ENCODE measurements at places on chromosomes 2 and 18.
A peak's percentile ranks its signal among the peaks of the same experiment; 100 is the strongest.

GRCh38 chr2:101467306-101467705 is 7.6 kb downstream of the RFX8 start:
- DNase-seq: no peak

DNA sequence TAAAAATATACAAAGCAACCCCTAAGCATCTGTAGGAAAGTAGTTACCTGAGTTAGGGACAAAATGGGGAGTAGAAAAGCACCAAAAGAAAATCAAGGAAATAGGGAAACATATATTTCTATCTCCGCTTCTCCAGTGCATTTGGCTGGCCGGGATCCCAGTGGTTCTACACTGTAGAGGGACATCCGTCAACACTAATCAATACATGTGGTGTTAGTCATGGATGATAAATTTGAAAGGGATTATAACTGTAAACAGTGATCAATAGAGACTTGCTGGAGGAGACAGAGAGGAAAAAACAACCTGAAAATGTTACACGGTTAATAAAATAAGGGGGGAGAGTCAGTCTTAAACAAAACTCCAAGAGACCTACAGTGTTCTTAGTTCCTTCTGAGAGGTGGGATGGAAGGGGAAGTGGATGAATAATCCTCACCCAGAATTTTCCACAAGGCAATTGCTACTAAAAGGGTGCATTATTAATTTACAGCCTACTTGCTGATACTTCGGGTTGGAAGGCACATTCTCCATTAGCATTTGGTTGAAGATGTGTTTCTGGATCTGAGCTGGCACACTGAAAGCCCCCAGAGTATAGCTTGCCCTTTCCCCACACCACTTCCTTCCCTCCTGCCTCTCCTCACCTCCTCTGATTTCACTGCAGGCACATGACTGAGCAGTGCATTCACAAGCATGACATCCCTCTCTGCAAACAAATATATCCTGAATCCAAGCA is 530.0 kb downstream of the BCL11A start:
- no peak for DNase-seq

DNA sequence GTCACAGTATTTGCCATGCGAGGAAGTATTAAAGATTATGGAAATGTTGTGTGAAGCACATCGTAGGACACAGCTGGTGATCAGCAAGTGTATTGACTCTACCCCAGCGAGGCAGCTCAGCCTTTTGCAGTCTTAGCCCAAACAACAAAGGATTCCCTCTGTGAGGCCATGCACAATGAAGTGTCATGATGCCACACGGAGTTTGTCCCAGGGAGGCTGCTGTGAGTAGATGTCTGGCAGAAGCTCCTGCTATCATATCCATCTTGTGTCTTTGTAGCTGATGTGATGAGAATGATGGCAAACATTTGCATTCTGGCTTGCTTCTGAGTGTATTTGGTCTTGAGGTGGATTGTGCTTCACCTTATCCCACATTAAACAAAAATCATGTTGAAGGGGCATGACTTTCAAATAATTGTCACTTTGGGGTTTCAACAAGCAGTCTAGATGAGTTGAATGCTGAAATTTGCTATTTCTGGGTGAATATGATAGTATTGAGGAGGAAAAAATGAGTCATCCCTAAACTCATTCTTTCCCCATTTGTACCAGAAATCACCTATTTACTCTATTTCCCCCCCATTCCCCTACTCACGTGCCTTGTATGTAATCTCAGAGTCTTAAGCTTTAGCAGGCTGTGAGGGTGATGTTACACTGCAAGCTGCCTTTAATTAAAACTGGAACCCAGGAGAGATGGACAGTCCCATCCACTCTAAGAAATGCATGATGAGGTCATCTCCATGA is 273.5 kb downstream of the RNF144A start:
- no peak for DNase-seq

DNA sequence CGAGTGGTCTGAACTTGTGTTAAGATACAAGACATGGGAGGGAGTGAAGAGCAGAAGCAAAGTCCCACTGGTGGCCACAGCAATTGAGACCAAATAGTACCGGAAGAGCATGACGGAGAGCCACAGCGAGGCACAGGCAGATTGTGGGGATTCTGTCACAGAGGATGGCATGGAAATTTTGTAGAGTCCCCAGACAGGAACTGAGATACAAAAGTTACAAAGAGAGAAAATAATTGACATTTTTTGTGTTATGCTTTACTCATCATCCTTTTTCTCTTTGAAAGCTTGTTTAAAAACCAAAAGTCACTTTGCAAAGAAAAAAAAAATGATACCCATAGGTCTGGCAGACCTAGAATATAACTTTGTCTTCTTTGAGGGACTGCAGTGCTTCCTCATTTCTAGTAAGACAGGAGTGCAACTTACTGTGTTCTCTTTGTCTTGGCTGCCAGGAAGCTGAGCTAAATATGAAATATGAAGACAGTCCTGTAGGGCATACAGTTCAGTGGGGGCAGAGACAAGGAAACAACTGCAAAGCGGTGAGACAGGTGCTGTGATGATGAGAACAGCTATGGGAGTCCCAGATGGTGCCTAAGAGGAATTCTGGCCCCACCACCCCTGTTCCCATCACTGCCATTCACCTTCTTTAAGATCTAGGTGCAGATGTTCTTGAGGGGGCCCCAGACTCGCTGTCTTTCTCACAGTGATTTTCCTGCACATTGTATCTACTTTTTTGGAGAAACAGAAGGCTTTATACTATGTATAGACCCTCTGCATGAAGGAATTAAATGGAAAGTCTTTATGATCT is 5.2 kb downstream of the ARHGAP25 start:
- no peak for DNase-seq

- DNase-seq: no peak
Measured at GRCh38 chr18:76351961-76352581, 143.0 kb downstream of the ZNF516 start.

- DNase-seq: no peak
Measured at GRCh38 chr18:45871431-45872084, 46.1 kb downstream of the SIGLEC15 start.

DNA sequence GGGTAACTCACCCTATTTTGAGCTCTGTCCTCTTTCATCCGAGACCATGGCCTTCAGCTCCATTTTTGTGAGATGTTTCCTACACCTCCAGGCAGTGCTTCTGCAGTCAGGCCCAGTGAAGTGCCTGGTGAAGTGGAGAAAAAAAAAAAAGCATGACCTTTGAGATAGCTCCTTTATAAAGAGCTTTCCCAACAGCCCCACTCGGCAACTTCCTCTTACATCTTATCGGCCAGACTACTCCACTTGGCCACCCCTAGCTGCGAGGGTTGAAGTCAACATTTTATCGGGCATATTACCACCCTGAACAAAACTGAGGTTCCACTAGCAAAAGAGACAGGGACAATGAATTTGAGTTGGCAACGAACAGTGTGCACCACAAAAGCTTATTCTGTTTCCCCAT is 124.8 kb upstream of the RNF152 start:
- DNase-seq: no peak

- no peak for DNase-seq
Measured at GRCh38 chr18:55186588-55186987, 227.3 kb upstream of the CCDC68 start.

GRCh38 chr2:101722864-101723263 is 25.4 kb downstream of the MAP4K4 start:
- no peak for DNase-seq

DNA sequence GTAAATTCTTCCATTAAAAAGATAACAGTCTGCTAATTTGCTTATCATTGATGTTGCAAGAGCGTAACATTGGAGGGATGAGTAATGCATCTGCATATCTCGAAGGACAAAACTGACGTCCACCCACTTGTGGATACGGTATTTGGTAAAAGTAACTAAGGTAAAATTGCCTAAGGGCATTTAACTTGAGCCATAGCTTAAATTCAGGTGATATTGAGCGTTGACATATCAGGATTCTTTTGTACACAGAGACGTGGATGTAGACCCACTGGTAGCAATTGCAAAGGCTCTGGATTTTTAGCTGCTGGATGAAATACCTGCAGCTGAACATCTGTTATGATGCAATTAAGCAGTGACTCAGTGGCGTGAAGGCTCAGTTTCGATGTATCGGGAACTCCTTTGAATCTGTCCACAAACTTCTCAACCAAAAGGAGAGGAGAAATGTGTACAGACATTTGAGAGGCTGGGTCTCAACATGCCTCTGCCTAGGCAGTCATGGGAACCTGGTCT is 119.3 kb downstream of the SPTBN1 start:
- no peak for DNase-seq

- DNase-seq: no peak
Measured at GRCh38 chr2:8737571-8738175, 55.8 kb downstream of the ID2 start.

GRCh38 chr18:21054252-21054821 is 57.3 kb downstream of the ROCK1 start:
- no peak for DNase-seq

DNA sequence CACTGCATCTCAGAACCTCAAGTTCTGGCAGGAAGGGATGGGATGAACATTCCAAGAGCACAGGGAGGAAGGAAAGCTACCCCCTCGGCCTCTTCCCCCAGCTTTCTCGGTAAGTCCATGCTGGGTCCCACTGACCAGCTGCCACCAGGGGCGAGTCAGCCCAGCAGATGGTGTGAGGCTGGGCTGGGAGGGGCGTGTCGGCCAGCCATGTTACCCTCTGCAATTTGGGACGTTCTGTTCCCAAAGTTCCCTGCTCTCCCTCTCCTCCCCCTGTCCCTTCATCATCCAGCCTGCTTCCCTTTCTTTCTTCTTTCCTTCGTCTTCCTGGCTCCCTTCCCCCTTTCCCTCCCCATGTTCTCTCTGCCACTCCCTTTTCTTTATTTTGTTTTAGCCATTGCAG is 74.3 kb upstream of the TNP1 start:
- no peak for DNase-seq

DNA sequence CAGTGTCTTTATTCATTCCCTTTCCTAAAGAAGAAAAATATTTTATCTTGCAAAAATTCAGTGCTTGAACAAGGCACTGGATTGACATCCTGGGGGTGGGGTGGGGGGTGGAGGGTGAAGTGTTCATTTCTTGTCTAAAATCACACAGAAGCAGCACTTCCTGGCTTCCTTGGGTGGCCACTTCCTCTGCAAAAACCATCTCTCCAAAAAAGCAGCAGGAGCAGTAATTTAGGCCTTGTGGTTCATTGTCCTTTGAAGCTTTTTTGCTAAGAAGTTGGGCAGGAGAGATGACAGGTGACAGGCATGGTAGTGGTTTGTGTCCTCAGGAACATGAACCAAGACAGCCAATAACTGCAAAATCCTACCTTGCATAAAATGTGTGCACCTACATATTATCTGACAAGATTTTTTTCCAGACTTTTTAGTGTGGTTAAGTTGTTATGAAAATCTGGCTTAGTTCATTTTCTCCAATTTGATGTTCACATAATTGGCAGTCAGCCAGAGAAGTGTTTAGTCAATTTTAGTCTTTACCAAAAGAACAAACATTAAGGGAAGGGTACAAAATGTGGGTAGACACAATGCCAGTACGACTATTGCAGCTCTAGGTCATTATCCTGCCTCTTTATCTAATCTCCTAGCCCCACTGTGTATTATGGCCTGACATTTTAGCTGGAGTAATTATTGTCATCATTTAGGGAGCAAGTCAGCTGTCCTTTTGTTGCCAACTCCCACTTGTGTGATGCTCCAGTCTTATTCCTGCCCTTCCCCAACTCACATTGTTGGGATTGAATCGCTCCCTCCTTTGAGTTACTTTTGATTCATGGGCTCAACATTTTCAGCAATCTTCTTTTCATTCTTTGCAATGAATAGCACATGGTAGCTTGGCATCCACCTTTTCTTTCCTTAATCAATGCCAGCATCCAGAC is 177.2 kb downstream of the MYO3B start:
- DNase-seq: peak; percentile 4

DNA sequence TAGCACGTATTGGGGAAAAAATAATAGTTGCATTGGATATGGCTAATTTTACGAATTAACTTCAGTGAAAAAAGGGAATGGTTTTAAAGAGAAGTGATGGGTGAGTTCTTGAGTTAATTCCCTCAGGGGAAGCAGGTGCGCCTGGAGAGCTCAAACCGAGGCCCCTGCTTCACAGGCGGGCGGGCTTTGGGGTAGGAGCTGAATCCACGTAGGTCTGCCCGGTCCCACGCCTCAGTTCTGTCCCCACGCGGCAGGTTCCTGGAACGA is 44.1 kb downstream of the GORASP2 start:
- no peak for DNase-seq

DNA sequence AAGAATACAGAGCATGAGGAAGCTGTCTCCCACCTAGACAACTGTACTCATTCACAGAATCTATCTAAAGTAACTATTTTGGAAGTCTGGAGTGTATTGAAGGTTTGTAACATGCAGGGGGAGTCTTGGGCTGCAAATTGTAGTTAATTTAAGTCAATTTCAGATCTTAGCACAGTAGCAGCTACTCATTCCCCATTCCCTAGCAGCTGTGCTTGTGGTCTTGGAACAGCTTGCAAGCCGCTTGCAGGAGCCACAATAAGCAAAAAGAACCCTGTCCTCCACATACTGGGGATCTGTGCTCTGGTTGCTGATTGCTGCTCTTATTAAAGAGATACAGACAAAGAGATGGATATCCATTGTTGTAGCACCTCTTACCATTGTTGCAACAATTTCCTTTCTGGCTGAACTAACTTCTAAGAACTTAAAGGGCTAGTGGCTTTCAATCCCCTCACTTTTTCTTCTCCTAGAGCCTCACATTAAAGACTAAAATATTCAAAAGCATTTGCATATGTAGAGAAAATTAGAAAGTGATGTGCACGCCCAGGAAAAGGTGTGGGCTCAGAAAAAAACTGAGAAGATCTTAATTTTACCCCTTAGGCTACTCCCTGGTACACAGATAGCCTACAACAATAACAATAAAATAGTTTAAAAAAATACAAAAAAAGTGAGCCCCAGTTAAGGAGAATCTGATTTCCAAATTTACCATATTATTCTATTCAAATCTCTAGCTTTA is 1775.1 kb upstream of the PIK3C3 start:
- no peak for DNase-seq

GRCh38 chr2:9813312-9814128 is 29.8 kb upstream of the TAF1B start:
- DNase-seq: peak; percentile 84

DNA sequence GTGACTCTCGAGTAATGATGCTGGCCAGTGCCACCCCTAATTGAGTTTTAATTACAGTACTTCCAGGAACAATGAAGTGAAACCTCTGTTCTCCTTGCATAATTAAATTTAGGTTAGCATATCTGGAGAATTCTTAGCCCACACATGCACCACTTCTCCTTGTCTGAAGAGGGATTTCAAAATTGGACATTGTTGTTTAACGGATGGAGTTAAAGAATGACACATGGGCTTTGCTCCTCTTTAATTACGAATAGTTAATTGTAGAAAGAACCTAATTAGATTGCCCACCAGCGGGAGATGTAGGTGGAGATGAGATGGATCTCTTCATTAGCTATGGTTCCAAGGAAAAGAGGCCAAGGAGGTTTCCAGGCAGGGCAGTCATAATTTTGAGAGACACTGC is 33.1 kb upstream of the EN1 start:
- no peak for DNase-seq

All from erythroblast (primary cell).